Astrocyte of the cerebellum (primary cell): ENCODE measurements at places on chromosomes 1 and 21.

DNA sequence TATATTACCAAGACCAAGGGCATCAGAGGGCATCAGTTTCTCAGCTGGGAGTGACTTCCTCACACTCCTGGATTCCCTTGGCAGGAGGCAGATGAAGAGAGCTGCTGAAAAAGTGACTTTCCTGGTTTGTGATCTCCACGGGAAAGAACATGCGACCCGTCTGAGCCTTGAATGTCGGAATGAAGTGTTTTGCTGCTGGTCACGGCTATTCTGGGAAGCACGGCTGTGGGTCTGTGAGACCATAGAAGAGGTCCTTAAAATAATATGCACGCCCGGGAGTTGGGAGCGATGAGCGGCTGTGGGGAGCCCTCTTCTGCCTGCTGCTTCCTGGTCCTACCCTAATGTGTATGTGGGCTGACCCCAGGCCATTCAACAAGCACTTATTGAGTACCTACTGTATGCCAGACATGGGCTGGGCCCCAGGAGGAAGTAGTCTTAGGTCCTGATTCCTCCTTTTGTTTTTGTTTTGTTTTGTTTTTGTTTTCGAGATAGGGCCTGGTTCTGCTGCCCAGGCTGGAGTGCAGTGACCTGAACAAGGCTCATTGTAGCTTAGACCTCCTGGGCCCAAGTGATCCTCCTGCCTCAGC, 13.2 kb upstream of the UMODL1 start:
- no peak for DNase-seq

DNA sequence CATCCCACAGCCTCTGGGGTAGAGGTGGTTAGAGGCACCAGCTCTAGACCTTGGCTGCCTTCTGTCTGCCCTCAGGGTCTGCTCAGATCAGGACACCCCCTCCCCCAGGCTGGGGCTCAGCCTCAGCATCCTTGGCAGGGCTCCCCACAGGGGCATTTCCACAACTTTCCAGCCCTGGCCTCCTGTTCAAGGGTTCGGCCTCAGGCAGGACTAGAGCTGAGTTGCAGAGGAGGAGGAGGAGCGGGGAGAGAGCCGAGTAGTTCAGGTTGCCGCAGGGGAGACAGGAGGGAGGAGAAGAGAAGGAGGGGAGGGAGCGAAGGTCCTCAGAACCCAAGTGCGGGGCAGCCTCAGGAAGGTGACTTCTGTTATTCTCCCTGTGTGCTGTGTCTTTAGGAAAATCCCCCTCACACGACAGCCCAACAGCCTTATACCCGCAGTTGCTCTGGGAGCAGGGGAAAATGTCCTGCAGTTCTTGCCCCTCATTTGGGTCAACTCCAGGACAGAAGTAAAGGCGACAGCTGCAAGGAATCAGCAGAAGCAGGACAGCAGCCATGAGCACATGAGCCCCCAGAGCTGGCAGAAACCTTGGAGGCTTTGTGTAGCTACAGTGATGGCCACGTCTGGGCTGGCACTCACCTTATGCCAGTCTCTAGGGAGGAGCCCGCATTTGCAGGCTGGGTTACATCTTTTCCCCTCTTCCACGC, 46.5 kb upstream of the TENT5B start:
- no peak for DNase-seq

- DNase-seq: peak; percentile 95
Observed at GRCh38 chr1:23475134-23475628, 8.8 kb downstream of the ASAP3 start.

GRCh38 chr1:43836267-43836951, 97.2 kb upstream of the ARTN start:
- no peak for DNase-seq

DNA sequence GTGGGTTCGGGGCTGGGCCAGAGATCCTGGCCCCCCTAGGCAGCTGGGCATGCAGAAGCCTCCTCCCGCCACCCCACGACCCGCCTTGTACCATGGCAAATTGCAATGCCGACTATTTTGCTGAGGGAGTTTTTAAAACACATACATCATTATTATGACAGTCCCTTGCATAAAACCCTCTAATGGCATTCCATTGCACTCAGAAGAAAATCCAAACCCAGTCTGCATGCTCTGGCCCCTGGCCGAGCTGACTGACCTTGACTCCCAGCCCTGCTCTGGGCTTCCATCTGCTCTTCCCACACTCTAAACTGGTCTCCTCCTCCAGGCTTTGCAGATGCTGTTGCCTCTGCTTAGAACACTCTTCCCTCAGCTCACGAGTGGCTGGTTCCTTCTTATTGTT, 28.0 kb downstream of the PADI2 start:
- no peak for DNase-seq

- DNase-seq: peak; percentile 33
Observed at GRCh38 chr1:211951856-211952255, 83.5 kb downstream of the INTS7 start.

DNA sequence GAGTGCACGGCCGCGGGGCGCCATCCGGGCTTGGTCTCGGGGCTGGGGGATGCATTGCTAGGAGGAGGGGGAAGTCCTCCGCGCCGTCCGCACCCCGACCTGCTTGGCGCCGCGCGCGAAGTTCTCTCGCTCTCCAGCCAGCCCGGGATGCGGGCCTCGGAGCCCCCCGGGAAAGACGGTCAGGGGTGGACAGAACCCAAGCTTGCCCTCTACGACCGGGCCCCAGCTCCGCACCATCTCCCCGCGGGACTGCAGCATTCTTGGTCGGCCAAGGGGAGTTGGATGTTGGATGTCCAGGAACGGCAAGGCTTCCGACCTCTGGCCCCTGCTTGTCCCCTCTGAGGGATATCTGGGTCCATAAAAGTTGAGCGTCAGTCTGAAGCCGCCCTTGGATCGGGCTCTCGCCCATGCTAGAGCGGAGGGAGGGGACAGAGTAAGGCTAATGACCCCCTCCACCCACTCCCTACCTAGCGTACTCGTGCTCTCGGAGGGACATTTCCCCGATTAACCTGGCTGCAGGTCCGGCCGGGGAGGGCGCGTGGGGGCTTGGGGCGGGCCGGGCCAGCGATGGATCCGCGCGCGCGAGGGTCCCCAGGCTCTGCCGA, 522 bp downstream of the DISP3 start:
- DNase-seq: no peak

- no peak for DNase-seq
Observed at GRCh38 chr1:198641966-198642668, 3.3 kb downstream of the PTPRC start.

DNA sequence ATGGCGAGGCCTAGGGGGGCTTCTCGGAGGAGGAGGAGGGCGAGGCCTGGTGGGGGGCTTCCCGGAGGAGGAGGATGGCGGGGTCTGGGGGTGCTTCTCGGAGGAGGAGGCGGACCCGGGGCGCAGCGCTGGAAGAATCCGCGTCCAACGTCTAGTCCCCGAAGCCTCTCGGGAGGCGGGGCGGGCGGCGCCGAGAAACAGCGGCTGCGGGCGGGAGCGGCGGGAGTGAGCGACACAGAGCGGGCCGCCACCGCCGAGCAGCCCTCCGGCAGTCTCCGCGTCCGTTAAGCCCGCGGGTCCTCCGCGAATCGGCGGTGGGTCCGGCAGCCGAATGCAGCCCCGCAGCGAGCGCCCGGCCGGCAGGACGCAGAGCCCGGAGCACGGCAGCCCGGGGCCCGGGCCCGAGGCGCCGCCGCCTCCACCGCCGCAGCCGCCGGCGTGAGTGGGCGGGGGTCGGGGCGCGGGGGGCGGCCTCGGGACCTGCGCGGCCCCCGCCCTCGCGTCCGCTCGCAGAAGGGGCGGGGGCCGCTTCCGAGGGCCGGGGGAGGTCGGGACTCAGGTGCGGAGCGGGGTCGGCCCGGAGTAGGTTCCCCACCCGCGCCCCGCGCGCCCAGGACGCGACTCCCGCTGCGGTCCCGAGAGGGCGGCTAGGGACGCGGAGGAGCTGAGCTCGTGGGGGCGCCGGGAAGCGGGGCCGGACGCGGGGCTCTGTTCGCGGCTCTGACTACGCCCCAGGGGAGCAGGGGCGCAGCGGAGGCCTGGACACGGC, at the start of gene KLHL17:
KLHL17 (plus strand) TSS at position 222 of the 769 bp plus-strand sequence; CDS start at position 332, 110 bp downstream.
- DNase-seq: no peak

DNA sequence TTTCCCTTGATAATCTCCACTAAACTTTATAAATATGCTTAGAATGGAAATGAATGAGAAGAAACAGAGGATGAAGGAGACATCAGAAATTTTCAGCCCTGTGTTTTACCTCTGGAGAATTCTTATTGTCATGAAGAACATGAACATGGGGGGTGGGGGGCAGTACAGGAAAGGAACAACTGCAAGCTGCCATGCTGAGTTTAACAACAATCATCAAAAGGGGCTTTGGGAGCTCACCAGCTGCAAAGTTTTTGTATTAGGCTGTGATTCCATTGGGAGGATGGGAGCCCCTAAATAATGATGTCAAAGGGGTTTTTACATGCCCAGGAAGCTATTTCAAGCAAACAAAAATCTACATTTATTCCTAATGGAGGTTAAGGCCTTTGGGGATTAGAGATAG, 103.3 kb downstream of the AKT3 start:
- no peak for DNase-seq

GRCh38 chr1:205626216-205626615, 5.6 kb downstream of the ELK4 start:
- DNase-seq: no peak

- DNase-seq: no peak
Observed at GRCh38 chr1:23903754-23904153, 9.4 kb downstream of the CNR2 start.

GRCh38 chr1:87121711-87122163, 206.9 kb upstream of the LMO4 start:
- no peak for DNase-seq

DNA sequence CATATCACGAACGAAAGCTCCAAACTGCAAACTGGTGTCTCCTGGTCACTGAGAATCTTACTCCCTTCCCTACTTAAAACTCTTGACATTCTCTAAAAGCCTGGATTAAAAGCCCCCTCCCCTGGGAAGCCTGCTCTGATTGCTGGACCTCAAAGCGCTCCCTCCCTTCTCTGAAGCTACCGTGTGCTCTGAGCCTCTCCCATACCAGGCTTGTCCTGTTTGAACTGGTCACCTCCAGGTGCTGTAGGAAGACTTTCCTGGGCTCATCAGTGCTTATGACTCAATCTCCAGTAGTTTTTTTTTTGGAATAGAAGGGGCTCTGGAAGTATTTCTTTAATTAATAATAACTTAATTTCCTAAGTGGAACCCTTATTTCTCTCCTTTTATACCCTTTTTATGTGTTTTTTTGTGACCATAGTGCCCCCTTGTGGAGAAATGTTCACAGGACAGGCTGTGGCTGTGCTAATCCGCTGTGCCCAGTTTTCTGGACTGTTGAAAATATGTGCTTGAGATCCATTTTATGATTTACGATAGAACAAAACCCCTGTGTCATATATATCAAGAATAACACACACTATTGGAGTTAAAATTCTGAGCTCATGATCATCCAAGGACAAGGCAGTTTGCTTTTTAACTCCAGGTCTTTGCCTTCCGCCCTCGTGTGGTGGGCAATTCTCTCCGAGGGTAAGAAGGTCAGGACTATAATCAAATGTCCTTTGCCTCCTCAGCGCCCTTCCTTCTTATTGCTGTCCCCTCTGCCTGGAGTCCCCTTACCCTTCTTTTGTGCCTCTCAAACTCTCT, 16.9 kb downstream of the MTARC1 start:
- peak; percentile 24 for DNase-seq

DNA sequence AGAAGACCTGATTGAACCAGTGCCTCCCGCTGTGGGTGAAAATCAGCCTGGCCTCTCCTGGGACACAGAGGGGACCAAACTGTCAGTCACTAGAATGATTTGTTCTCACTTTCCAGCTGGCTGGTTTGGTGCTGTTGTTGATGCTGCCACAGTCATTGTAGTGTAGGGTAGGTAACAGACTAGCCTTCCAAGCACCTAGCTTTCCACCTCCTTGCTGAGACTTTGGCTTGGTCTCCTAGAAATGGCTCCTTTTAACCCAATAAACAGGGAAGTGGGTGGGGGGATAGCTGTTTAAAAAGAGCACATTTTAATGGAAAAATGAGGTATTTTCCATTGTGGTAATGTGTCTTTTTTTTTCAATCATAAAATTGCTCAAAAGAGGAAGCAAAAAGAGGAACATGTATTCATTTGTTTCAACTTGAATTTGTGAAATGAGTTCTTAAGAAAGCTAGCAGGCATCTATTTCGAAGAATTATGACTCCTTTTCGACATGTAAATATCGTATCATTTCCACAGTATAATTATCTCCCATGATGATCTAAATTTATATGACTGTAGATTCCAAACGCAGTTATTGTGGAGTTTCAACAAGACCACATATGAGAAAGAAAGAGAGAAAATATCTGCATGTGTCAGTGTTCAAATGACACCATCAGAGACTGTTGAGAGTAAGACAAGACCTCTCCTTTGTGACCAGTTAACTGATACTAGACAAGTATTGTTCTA, 190.1 kb downstream of the HLX start:
- DNase-seq: no peak

- no peak for DNase-seq
Observed at GRCh38 chr1:10834770-10835412, 38.4 kb upstream of the CASZ1 start.

DNA sequence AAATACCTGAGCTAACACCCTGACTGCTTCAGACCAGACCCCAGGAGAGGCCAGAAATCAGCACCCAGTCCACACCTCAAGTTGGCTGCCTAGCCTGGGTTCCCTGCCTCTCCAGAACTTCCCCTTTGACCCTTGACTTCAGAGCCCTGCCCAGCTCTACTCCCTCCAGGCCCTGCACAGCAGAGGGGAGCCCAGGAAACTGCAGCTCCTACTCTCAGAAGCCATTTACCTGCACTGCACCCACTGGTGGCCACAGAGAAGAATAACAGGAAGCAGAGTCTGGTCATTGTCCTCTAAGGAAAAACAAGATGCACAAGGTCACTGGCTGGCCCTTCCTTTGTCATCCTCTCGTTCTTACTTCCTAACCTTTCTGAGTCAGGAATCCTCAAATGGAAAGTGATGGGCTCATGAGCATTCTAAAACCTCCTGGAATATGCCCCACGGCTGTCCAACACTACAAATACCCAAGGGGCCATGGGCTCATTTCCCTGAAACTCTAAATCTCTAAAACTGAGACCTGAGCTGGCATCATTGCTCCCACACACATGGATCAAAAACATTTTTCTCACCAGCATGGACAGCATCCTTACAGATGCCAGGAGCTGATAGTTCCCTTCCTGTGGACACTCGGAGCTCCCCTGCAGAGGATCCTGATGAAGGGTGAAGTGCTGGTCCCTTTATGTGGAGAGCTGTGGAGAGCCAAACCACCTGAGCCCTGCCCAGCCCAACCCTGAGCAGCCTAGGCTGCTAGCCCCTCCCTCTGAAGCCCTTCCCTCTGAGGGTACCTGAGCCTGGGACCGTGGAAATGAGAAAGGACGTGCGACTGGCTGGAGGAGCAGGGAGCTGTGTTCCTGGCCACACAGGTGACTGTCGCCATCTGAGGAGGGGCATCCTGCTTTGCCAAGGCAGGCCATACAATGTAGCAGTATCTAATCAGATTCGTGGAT, at the start of gene ITLN2:
ITLN2 (minus strand) TSS at position 652 of the 947 bp plus-strand sequence; CDS start at position 584, 68 bp downstream.
- DNase-seq: no peak

GRCh38 chr1:175822580-175822979, 79.2 kb upstream of the TNR start:
- no peak for DNase-seq

- no peak for DNase-seq
Observed at GRCh38 chr1:239896569-239896968, 195.1 kb upstream of the FMN2 start.

- DNase-seq: no peak
Observed at GRCh38 chr1:42679364-42679983, 2.7 kb upstream of the YBX1 start.
